Epithelial cell of esophagus (primary cell): ENCODE measurements at places on chromosomes 7 and 10.

DNA sequence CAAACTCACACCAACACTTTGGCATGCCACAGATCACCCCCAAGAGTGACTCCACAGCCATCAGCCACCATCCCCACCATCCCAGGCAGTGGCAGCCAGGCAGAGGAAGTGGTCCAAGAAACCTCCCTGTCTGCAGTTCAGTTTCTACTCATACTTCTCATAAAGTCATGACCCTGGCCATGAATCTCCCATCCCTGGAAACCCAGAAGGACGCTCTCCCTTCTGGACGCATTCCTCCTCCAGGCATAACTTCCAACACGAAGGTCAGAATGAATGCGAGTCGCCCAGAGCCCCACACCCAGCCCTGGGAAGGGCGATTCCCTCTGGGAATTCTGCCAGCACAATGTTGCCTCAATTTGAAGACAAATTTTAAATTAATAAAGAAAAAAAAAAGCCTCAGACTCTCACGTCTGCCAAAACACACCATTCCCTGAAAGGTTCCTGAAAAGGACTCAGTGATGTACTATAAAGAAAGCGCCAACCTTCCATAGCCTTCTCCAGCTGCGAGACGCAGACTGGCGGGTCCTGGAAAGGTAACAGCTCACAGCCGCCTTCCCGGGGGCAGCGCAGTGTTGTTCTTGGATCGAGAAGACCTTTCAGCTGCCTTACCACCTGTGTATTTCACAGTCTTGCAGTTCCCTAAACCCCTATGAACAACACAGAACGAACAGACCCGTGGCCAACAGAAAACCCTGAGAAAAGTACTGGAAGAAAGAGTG lies 307.6 kb downstream of the FRMD4A start:
- DNase-seq = peak; percentile 7

- no peak for DNase-seq
These were observed 53.7 kb upstream of the LBX1 start for GRCh38 chr10:101282947-101283346.

GRCh38 chr7:110204527-110204926 lies 886.4 kb upstream of the LRRN3 start:
- DNase-seq = peak; percentile 11

GRCh38 chr7:35232994-35233393 lies 20.9 kb downstream of the TBX20 start:
- no peak for DNase-seq

- no peak for DNase-seq
These were observed 892.0 kb upstream of the CELF2 start for GRCh38 chr10:10125676-10126075.

DNA sequence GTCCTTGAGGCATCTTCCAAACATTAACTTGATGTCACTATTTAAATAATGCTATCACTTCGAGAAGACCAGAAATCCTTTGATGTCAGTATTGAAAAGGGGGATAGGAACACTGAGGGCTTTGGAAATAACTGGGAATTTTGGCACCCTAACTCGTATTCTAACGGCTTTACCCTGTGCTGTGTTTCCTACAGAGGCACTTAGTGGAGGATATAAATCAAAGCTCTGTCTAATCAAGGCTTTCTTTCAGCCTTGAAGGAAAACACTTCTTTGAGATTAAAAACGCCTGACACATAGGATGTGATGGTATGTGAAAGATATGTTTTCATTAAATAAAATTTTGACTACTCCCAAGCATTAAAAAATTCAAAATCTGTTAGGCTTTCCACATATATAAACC lies 62.3 kb downstream of the CREB5 start:
- no peak for DNase-seq

DNA sequence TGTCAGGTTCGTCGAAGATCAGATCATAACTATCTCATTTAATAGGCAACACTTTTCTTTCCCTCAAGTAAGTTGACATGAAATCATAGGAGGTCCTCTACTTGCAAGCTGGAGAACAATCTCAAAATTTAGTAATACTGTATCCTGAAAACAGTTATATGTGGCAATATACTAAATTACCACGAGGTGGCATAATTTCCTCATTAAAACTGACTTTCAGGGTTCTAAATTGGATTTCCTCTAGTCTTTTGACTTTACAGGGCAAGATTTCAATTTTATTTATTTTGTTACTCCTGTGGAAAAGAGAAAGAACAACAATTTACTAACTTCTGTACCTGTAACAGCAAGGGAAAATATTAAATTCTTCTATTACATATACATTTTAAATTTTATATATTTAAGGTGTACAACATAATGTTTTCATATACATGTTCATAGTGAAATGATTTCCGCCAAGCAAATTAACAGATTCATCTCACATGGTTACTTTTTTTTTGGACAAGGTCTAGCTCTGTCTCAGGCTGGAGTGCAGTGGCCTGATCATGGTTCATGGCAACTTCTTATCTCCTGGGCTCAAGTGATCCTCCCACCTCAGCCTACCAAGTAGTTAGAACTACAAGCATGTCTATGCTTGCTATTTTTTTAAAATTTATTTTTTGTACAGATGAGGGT lies 53.4 kb upstream of the CYP2C18 start:
- peak; percentile 41 for DNase-seq

GRCh38 chr10:12606461-12606860 lies 257.1 kb downstream of the CAMK1D start:
- no peak for DNase-seq

DNA sequence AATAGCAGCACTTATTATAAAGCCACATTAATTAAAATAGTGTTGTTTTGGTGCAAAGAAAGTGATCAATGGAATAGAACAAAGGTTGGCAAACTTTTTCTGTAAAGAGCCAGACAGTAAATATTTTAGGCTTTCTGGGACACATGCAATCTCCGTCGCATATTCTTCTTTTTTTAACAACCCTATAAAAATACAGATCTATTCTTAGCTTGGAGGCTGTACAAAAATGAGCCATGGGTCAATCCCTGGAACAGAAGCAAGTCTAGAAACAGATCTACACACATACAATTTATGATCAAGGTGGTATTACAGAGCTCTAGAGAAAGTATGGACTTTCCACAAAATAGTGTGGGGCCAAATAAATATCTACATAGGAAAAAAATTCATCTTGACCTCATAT lies 71.8 kb downstream of the ARHGAP21 start:
- no peak for DNase-seq

DNA sequence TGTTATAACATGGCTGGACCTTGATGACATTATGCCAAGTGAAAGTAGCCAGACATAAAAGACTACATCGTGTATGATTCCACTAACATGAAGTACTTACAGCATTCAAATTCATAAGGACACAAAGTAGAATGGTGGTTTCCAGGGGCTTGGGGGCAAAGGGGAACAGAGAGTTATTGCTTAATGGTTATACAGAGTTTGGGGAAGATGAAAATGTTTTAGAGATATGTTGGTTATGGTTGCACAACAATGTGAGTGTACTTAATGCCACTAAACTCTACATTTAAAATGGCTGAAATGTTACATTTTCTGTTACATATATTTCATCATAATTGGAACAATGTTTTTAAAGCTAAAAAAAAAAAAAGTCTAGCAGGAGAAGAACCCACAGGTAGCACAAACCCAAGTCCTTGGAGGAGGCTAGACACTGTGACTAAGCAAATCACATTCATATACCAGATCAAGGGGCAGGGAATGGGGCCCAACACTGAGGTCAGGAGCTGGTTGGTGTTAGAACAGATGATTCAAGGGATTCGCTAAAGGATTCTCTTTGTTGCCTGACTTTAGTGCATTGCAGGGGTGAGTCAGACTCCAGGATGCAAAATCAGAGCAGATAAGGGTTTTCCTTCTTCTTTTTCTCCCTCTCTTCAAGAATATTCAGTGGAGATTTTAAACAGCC lies 25.1 kb upstream of the AOAH start:
- DNase-seq = peak; percentile 47

DNA sequence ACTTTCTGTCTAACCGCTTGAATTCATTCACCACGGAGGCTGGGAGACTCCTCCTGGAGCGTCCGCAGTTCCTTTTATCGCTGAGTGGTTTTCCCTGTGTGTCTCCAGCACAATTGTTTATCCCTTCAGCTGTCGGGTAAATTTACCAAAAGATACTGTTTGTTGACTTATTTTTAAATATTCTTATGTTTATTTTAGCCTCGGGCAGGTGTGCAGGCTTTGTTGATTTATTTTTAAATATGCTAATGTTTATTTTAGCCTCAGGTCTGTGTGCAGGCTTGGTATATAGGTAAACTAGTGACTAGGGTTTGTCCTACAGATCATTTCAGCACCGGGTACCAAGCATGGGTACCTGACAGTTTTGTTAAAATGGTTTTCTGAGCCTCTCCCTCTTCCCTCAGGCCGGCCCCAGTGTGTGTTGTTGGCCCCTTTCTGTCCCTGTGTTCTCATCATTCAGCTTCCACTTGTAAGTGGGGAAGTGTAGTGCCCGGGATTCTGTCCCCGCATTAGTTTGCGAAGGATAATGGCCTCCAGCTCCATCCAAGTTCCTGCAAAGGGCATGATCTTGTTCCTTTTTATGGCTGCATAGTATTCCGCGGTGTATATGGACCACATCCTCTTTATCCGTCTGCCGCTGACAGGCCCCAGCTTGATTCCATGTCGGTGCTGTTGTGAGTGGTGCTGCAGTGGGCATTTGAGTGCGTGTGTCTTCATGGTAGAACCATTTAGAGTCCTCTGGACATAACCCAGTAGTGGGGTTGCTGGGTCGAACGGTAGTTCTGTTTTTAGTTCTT lies 5.3 kb downstream of the GET4 start:
- DNase-seq = no peak

DNA sequence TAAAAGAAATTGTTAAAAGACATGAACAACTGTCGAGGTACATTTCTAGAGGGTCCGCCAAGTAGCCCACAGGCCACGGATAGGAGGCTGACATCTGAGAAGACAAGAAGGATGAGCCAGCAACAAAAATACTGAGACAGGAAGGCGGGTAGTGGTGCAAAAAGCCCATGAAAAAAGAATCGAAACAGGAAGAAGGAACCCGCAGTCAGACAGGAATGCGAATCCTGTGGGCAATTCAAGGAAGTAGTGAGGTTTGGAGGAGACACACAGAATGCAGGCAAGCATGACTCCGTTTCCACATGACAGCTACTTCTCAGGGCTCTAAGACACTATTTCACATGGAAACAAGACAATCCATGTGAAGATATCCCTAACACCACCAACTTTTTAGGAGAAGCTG lies 125.2 kb downstream of the DOCK4 start:
- peak; percentile 66 for DNase-seq

- no peak for DNase-seq
These were observed 259.3 kb downstream of the HTR7 start for GRCh38 chr10:90598513-90598912.

- DNase-seq = no peak
These were observed 3.0 kb upstream of the ASB15 start for GRCh38 chr7:123598657-123599056.

DNA sequence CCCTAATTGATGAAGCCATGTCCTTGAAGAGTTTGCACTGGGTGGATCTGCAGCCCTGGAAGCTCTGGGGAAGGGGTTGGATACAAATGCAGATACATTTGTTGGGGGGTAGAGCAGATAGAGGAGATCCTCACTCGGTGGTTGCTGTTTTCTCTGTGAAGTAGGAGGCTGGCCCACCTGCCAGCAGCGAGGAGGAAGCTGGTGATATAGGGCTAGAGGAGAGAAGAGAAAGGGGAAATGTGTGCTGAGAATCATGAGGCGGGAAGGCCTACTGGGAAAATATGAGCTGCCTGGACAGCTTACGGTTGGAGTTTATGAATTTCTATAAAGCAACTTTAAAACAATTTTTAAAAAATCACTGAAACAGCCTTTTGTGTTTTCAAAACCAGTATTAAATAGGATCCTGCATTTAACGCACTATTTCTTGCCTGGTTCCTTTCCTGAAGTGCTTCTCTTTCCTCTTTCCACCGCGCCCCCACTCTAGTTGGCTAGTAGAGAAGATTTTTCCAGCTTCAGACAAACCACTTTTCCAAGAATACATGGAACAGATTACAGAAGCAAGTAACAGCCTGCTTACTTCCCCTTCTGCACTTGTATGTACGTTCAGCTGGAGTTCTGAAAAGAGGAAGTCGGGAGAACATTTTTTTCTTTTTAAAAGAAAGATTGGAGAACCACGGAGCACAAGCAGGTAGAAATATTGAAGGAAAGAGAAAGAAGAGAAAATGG lies 100.6 kb upstream of the GLCCI1 start:
- DNase-seq = no peak

DNA sequence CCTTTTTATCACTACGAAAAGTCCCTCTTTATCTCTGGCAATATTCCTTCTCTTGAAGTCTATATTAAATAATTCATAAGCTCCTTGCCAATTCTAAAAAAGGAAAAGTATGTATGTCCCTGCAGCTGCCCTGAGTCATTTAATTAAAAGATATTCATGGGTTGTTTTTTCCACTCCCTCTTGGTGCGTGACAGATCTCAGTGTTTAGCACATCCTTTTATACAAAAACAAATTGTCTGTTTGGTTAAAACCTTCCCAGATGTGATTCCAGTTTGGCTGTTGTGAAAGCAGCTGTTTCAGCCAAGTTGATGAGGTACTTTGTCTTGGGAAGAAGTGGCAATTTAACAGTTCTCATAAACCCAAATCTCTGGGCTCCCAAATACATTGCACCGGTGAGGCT lies 33.8 kb upstream of the PRLHR start:
- DNase-seq = no peak

DNA sequence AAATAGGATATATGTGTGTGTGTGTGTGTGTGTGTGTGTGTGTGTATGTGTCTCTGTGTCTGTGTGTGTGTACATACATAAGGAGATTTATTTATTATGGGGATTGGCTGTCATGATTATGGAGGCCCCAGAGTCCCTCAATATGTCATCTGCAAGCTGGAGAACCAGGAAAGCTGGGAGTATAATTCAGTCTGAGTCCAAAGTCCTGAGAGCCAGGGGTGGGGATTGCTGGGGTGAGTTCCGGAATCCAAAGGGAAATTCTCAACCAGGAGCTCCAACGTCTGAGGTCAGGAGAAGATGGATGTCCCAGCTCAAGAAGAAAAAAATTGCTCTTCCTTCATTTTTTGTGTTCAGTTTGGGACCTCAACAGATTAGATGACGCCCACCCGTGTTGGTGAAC lies 50.7 kb upstream of the PLPP4 start:
- no peak for DNase-seq

DNA sequence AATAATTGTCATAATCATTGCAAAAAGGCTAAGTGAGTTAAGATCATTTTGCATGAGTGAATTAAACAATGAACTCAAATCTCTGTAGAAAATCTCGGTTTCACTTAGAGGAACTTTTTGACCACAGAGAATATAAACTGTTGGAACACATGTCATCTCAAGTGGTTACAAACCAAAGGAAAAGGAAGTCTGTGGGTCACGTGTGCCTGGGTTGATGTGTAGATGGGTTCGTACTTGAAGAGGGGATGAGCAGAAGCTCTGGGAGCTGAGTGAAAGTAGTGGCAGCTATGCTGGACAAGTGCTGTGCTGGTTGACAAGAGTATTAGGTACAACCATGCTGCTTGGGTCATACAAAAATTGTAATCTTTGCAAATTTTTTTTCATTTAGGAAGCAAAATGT lies 35.0 kb downstream of the GLRX3 start:
- no peak for DNase-seq
